NCI-H1105 treated with DMSO at 0.1 percent for 48 hours (cell line): ENCODE measurements at places on chromosomes 16 and 17.

GRCh38 chr17:72372185-72372584 is 251.4 kb downstream of the SOX9 start:
- DNase-seq = no peak

DNA sequence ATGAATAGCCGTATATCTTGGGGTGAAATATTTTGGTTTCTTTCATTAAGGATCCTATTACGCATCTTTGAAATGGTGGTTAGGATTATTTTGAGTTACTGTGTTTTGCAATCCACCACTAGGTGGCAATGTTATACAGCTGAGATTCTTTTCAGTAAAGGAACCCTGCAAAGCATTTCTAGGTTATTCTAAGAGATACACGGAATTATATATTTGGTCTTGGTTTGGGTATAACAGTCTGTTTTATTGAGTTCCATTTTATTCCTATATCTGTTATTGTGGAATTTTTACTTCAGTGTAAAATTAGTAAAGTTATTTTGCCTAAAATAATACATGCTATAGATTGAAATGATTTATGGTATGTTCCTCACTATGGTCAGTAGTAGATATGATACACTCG is 62.9 kb upstream of the CPHXL start:
- peak; percentile 12 for DNase-seq

DNA sequence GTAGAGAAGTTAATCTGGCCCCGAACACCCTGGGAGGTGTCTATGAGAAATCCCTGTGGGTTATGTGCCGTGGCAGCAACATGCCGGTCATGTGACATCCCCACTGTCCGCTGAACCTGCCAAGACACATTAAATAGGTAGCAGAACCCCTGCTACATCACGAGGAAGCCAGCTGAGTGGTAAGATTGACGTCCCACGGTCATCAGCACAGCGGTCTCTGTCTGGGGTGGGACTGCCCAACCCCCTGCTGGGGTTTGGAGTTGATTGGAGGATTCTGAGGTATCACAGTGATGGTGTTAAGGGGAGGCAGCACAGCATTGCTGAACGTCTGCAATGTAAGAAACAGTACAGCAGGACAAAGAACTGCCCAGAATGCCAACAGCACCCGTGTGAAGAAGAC is 2.0 kb downstream of the TMED6 start:
- DNase-seq = no peak

DNA sequence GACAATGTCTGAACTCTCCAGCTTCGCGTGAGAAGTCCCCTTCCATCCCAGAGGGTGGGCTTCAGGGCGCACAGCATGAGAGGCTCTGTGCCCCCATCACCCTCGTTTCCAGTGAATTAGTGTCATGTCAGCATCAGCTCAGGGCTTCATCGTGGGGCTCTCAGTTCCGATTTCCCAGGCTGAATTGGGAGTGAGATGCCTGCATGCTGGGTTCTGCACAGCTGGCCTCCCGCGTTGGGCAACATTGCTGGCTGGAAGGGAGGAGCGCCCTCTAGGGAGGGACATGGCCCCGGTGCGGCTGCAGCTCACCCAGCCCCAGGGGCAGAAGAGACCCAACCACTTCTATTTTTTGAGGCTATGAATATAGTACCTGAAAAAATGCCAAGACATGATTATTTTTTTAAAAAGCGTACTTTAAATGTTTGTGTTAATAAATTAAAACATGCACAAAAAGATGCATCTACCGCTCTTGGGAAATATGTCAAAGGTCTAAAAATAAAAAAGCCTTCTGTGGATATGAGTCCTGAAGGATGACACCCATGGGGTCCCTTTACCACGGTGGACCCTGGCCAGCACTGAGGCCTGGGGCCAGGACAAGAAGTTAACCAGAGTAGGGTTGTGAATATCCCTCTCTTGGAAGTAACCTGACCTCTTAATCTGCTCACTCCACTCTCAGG is 10.5 kb upstream of the ITGAD start:
- DNase-seq = peak; percentile 3

DNA sequence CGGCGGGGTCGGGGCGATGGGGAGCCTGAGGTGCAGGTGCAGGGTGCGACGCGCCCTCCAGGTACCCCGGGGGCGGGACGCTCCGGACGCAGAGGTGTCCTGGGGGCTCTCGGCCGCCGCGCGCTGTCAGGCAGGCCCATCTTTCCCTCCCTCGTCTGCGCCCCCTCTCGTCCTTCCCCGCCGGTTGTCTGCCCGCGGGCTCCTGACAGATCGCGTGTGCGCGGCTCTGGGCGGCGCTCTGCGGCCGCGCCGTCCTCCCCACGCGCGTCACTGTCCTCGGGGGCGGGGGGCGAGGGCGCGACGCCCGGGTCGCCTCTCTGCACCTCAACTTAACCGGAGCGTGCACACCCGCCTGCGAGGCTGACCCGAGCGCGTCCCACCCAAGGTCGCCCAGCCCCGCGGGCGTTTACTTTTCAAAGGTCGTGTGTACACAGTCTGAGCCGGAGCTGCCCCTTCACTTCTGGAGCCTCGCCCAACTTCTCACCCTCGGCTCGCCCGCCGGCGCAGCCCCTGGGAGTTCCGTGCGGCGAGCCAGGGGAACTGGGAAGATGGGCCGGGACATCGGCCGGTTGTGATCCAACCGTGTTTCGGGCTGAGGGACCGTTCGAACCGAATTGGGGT is 512 bp downstream of the AKAP1 start:
- DNase-seq = peak; percentile 47

DNA sequence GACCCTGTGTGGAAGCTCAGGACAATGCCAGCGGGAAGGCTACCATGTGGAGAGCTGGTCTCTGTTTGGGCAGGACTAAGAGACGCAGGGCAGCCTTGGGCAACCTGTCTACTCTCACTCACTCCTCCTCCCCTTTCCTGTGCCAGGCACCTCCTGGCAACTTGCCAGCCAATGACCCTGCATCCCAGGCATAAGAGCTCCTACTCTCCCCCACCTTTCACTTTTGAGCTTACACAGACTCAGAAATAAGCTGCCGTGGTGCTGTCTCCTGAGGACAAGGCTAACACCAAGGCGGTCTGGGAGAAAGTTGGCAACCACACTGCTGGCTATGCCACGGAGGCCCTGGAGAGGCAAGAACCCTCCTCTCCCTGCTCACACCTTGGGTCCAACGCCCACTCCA is 2.6 kb downstream of the HBM start:
- DNase-seq = peak; percentile 23

DNA sequence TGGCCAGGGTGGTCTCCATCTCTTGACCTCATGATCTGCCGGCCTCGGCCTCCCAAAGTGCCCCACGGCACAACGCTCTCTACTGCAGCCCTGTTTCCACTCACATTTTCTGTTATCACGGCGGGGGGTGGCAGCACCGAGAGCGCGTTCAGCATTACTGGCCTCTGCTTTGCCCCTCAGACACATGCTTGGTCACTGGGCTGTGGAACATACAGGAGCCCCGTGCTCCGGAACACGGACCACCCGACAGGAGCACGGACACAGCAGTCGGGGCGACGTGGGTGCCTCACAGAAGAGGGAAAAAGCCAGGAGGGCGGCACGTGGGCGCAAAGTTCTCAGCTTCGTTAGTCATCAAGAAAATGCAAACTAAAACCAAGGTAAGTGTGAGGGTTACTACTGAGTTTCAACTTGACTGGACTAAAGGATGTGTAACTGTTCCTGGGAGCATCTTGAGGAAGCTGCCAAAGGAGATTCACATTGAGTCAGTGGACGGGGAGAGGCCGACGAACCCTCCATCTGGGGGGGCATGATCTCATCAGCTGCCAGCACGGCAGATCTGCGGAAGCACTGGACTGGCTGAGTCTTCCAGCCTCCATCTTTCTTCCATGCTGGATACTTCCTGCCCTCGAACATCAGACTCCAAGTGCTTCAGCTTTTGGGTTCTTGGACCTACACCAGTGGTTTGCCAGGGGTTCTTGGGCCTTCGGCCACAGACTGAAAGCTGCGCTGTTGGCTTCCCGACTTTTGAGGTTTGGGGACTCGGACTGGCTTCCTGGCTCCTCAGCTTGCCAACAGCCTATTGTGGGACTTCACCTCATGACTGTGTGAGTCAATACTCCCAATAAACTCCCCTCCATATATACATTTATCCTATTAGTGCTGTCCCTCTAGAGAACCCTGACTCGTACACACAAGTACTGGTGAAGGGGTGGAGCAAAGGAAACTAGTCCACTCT is 106.8 kb downstream of the ZNF778 start:
- DNase-seq = no peak

GRCh38 chr17:53548252-53548651 is 274.5 kb upstream of the KIF2B start:
- DNase-seq = no peak

DNA sequence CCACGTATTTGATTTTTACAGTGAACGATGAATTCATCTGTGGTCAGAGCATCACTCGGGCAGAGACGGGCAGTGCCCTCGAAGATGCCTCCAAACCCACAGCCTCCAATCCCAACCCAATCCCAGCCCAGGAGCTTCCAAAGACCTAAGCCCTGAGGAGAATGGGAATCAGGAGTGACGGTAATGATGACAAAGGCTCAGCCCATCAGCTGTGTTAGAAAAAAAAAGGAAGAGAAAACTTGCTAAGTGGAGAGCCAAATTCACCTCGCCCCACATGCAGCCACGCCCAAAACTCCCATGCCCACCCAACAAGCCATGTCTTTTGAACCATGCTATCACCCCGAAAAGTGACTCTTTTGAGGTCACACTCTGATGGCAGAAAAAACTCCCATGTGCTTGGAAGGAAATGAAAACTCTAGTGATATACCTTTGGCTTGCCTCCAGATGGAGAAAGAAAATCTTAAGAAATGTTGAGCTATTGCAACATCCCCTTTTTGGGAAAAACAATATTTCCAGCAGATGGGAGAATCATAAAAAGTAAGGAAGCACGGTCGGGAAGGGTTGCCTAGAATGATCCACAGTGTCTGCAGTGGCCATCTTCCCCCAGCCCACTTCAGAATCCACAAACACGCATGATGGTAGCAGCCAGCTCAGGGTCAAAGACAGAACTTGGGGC is 37.7 kb downstream of the XYLT1 start:
- no peak for DNase-seq

DNA sequence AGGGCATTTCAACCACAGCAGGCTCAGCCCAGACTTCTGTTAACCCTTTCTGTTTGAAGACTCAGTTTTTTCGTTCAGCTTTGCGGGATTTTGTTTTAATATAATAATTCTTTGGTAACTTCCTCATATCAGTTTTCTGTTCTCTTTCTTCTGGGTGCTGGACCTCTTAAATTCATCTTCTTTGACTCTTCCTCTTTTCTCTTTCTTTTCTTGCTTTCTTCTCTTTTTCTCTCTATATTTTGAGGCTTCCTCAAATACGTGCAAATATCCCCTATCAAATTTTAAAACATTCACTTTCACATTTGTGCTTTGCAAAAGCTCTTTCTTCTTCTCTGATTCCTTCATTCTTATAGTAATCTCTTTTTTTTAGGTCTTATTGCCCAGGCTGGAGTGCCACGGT is 136.3 kb downstream of the HS3ST3B1 start:
- DNase-seq = no peak

DNA sequence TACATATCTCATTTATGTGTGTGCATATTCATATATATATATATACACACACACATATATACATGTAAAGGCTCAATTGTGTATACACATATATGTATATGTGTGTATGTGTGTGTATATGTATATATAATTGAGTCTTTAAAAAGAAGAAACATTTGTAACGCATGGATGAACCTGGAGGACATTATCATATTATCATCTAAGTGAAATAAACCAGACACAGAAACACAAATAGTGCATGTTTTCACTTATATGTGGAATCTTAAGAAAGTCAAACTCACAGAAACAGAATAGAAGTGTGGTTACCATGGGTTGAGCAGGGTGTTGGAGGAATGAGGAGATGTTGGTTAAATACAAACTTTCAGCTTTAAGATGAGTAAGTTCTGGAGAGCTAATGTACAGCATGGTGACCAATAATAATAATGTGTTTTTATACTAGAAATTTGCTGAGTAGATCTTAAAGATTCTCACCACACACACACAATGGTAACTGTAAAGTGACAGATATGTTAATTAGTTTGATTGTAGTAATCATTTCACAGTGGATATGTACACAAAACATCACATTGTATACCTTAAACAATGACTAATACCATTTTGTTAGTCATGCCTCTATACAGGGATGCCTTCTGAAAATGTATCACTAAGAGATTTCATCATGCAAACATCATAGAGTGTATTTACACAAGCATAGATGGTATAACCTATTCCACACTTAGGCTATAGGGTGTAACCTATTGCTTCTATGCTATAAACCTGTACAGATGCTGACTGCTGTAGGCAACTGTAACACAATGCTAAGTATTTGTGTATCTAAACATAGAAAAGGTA is 132.6 kb upstream of the CACNG5 start:
- no peak for DNase-seq

DNA sequence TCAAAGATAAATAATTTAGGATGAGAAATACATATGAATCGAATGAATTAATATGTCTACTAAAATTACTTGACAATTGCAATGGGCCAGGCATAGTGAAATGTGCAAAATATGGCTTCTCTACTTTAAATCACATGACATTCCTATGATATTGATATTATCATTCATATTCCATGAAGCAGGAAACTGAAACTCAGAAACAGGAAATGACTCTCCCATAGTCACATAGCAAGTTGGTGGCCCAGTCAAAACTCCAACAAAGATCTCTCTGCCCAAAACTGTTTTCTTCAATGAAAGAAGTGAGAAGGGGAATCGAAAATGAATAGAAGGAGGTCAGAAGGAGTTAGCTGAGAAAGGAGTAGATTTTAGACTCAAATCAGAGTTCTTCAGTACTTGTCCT is 272.2 kb downstream of the CDH8 start:
- no peak for DNase-seq
